ENCODE measurements at places on chromosomes 2 and 18.

- DNase-seq: no peak
- H3K36me3 ChIP-seq: peaks cover 3% of the 10 kb centered on the region
- no peak overlapping the region for H3K27ac ChIP-seq
- H3K4me3 ChIP-seq: no peak overlapping the region
Measured at GRCh38 chr18:62944454-62944853, 229.1 kb downstream of the PHLPP1 start.

GRCh38 chr2:173955004-173955403 is 10.2 kb downstream of the SP3 start:
- peaks cover 70% of the 10 kb centered on the region for H3K4me1 ChIP-seq
- no peak for DNase-seq
- H3K36me3 ChIP-seq: peaks cover 4% of the 10 kb centered on the region
- H3K27ac ChIP-seq: peak overlapping the region; percentile 53

- H3K4me1 ChIP-seq: peaks cover 7% of the 10 kb centered on the region
- no peaks in the 10 kb centered on the region for H3K27me3 ChIP-seq
- no peak overlapping the region for H3K4me3 ChIP-seq
- DNase-seq: no peak
Measured at GRCh38 chr2:23685181-23685580, 241.7 kb downstream of the ATAD2B start.

DNA sequence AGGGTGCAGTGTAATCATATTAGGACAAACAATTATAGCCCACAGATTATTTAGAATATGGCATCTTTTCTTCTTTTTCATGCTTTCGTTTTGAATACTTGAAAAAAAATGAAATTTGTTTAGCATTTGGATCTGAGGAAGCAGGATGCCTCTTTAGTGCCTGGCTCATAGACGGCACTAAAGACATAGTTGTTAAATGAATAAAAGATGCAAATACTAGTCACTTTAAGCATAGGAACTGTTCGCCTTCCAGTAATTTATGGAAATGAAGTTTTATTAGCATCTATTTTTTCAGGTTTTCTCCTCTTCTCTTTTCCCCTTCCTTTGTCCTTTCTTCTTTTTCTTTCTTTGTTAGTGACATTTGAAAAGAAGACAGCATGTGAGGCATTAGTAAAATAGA is 80.4 kb downstream of the CHST9 start:
- DNase-seq: no peak
- no peaks in the 10 kb centered on the region for H3K27me3 ChIP-seq
- H3K4me1 ChIP-seq: no peaks in the 10 kb centered on the region

GRCh38 chr18:55034742-55035141 is 75.5 kb upstream of the CCDC68 start:
- H3K4me1 ChIP-seq: no peaks in the 10 kb centered on the region
- H3K4me3 ChIP-seq: no peak overlapping the region
- no peak overlapping the region for H3K27ac ChIP-seq
- DNase-seq: no peak
- no peaks in the 10 kb centered on the region for H3K36me3 ChIP-seq

GRCh38 chr2:38933653-38934052 is 44.0 kb downstream of the ARHGEF33 start:
- no peak for DNase-seq
- H3K27ac ChIP-seq: no peak overlapping the region
- peaks cover 12% of the 10 kb centered on the region for H3K27me3 ChIP-seq
- peaks cover 2% of the 10 kb centered on the region for H3K4me1 ChIP-seq
- peaks cover 2% of the 10 kb centered on the region for H3K36me3 ChIP-seq

DNA sequence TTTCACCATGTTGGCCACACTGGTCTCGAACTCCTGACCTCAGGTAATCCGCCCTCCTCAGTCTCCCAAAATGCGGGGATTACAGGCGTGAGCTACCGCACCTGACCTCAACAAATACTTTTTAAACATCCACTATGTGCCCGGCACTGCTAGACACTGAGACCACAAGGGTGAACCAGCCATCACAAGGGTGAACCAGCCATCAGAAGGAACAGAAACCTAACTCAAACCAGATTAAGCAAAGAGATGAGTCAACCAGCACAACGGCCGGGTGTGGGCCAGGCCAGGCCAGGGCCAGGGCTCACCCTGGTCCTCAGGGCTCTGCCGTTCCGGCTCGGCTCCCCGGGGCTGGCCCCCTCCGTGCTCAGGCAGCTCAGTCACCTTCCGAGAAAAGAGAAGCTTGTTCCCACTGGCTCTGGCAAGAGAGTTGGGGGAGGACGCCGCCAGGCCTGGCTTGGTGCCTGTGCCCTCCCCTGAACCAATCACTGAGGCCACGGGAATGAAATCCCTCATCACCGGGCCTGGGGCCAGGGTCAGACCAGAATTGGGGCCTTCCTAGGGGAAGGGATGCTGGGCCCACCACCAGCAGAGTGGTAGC is 4.4 kb downstream of the TEX44 start:
- H3K4me1 ChIP-seq: peaks cover 8% of the 10 kb centered on the region
- DNase-seq: no peak
- H3K4me3 ChIP-seq: no peak overlapping the region
- peaks cover 5% of the 10 kb centered on the region for H3K27me3 ChIP-seq
- no peak overlapping the region for H3K27ac ChIP-seq
- H3K36me3 ChIP-seq: no peaks in the 10 kb centered on the region

GRCh38 chr2:180692322-180692721 is 288.1 kb upstream of the UBE2E3 start:
- DNase-seq: no peak
- peaks cover 10% of the 10 kb centered on the region for H3K27me3 ChIP-seq
- no peaks in the 10 kb centered on the region for H3K4me1 ChIP-seq
- no peak overlapping the region for H3K4me3 ChIP-seq
- H3K27ac ChIP-seq: no peak overlapping the region

DNA sequence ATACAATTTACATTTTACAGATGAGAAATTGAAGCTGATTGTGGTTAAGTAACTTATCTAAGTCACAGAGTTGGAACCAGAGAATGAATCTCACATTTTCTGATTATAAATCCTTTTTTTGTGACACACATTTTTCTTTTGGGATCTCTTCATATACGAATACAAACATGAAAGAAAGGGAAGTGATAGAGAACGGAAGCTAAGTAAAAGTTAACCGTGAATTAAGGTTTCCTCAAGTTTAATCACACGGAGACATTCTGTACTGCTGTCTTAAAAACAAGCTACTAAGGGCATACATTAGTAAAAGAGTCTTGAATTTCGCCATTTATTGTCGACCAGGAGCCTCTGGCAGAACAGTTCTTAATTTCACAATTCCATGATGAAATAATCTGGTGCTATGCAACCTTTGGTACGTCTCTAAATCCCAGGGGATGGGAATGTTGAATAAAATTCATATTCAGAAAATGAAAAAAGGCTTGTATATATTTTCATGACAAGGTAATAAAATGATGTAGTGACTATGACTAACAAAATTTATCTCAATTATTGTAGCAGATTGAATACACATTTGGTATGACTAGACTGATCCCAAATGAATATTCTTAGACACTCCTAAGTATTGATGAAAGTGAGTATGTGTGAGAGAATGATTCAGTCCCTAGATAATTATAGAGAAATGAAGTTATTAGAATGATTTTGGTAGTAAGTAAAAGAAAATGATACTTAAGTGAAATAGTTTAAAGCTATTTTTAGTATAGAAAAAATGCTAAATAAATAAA is 40.3 kb upstream of the ZSWIM2 start:
- H3K4me1 ChIP-seq: no peaks in the 10 kb centered on the region
- no peak overlapping the region for H3K27ac ChIP-seq
- no peaks in the 10 kb centered on the region for H3K36me3 ChIP-seq

GRCh38 chr2:233329489-233330135 is 22.0 kb downstream of the SAG start:
- no peaks in the 10 kb centered on the region for H3K36me3 ChIP-seq
- no peaks in the 10 kb centered on the region for H3K27me3 ChIP-seq
- H3K27ac ChIP-seq: peak overlapping the region; percentile 45
- H3K4me3 ChIP-seq: no peak overlapping the region
- H3K4me1 ChIP-seq: peaks cover 36% of the 10 kb centered on the region

DNA sequence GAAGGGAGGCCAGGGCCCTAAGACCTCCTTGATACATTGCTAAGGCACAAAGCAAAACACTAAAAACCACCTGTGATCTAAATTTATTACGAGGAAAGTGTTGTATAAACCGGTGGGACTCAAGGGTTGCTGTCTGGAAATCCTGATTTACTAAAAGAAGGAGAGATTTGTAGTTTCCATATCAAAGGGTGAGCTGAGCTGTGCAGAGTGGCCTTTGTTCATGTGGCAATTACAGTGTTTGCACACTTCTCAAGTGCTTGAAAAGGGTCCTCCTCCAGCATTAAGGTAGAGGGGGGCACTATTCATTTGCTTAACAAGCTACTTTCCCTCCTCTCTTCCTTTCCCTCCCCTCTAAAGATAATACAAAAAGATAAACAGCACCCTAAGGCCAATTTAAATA is 30.5 kb upstream of the ITGA4 start:
- H3K27me3 ChIP-seq: no peaks in the 10 kb centered on the region
- no peak overlapping the region for H3K4me3 ChIP-seq
- H3K4me1 ChIP-seq: peaks cover 5% of the 10 kb centered on the region
- H3K36me3 ChIP-seq: no peaks in the 10 kb centered on the region
- no peak overlapping the region for H3K27ac ChIP-seq

DNA sequence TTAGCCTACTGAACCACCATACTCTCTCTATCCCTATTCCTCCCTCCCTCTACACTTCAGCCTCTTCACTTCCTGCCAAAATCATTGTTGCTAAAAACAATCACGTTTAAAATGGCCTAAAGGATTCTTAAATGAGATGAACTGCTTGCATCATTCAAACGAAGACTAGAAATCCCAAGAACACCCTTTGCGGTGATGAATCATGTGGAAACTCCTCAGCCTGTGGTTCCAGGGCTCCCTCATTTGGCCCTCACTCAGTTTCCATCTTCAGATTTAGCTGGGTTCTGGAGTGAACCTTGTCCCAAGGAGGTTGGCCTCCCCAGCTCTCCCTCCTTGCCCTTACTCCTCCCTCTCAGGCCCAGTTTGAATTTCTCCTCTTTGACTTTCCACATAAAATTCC is 125.6 kb upstream of the CDC42EP3 start:
- peaks cover 2% of the 10 kb centered on the region for H3K4me1 ChIP-seq
- no peaks in the 10 kb centered on the region for H3K27me3 ChIP-seq
- H3K27ac ChIP-seq: no peak overlapping the region
- DNase-seq: no peak
- no peaks in the 10 kb centered on the region for H3K36me3 ChIP-seq
- no peak overlapping the region for H3K4me3 ChIP-seq

GRCh38 chr2:68746408-68746807 is 11.8 kb downstream of the ARHGAP25 start:
- H3K4me3 ChIP-seq: no peak overlapping the region
- H3K27me3 ChIP-seq: no peaks in the 10 kb centered on the region
- H3K27ac ChIP-seq: peak overlapping the region; percentile 97
- peaks cover 21% of the 10 kb centered on the region for H3K36me3 ChIP-seq

DNA sequence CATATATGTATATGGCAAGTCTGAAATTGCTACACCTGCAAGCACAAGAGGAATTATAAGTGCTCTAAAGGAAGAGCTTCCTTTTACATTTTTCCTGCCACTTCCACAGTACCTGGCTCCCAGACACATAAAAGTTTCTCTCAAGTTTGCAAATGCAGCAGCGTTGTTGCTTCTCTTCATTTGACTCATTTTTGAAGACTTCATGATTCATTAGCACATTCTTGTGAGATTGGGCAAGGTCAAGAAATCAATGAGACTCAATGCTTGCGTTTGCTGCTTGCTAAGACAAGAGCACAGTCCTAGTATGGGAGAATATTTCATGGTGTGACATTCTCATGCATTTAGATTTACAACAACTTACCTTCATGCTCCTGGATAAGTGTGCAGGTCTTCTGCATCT is 42.6 kb upstream of the PDCL3 start:
- peaks cover 12% of the 10 kb centered on the region for H3K27me3 ChIP-seq
- no peak for DNase-seq
- no peak overlapping the region for H3K27ac ChIP-seq
- H3K4me3 ChIP-seq: no peak overlapping the region

GRCh38 chr2:67792191-67792590 is 270.6 kb downstream of the C1D start:
- no peak overlapping the region for H3K27ac ChIP-seq
- H3K4me3 ChIP-seq: no peak overlapping the region
- H3K36me3 ChIP-seq: no peaks in the 10 kb centered on the region
- H3K4me1 ChIP-seq: no peaks in the 10 kb centered on the region

GRCh38 chr18:26926066-26926675 is 60.7 kb upstream of the AQP4 start:
- H3K36me3 ChIP-seq: no peaks in the 10 kb centered on the region
- no peaks in the 10 kb centered on the region for H3K27me3 ChIP-seq
- no peak overlapping the region for H3K4me3 ChIP-seq
- H3K27ac ChIP-seq: no peak overlapping the region
